ENCODE measurements at places on chromosomes 11 and 22.

DNA sequence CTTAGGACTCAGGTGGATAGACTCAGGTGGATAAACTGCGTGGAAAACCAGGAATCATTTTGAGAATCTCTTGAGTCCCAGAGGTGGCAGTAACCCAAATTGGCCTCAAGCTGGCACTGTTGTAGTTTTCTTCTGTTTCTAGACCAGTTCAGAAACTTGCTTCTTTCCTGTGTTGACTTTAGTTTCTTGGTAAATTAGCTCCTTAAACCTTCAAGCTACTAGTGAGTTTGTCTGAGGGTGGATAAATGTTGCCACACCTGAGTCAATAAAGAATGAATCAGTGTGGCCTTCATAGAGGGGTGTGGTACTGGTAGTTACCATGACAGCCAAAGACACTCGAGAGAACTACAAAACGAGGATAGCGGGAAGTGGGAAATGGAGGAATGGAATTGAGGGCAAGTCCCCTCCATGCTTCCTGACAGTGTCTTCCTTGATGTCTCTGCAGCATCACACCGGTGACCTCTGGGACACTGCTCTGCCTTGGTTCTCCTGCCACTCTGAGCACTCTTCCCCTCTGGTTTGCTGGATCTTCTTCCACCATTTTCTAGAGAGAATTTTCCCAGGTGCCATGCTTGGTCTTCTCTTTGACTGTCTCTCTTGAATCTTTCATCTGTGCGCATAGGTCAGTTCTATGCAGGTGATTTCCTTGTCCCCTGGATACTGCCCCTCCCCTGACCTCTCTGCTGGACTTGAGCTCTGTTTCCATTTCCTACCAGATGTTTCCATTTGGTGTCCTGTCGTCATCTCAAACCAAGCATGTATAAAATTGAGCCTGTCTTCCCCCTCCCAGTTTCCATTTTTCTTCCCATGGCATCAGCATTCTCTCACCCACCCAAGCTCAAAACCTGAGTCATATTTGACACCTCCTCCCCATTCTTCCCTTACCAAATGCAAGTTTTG, 7.2 kb downstream of the POLD4 start:
- no peak for DNase-seq

DNA sequence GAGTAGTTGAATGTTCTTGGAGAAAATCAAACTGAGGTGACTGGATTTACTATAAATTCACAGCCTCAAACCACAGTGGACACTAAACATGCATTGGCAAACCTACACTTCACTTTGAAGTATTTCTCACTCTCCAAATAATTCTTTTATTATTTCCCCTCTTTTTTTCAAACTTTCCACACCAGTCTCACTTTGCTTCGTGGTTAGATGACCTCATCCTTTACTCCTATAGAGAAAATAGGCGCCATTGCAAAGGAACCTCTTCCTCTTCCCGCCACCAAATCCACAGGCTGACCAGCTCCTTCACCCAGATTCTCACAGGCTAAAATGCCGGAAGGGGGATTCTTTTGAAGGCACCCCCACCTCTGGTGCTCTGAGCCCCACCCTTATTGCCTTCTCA, 33.4 kb downstream of the HTR3A start:
- DNase-seq = no peak

DNA sequence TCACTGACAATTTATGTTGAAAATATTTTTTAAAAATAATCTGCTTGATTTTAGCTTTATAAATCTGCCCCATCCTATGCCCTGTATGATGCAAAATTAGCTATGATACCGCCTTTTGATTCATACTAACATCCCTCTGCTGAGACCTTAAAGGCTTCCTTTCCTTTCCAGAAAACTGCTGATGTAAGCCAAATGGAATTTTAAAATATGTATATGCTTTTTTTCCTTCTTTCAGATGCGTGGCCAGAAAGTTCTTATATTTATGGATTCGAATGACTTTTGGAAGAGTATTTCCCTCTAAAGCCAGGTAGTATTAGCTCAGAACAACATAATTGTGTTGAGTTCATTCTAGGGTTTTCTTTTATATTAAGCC, 34.5 kb downstream of the SFI1 start:
- DNase-seq = no peak

DNA sequence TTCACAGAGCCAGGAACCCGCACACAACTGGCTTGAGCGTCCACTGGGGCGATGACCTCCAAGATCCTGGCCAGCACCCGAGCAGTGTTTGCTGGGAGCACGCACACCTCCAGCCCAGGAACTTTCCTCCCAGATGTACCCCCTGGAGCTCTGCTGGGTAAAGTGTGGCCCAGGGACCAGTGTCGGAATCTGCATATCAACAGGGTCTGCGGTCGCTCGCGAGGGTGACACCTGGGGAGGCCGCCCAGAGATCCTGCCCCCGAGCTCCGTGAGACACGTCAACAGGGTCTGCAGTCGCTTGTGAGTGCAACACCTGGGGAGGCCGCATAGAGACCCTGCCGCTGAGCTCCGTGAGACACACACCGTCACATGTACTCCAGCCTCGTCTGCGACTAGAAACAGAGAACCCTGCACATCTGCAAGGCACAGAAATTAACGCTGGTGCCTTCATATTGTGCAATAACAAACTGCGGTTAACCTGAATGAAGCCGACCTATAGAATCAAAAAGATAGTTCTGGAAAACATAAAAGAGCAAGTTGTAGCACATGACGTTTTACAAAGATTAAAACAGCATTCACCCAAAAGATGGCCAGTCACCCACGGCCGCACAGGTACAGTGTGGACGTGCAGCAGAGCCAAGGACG, 172.4 kb downstream of the BRD1 start:
- no peak for DNase-seq

- no peak for DNase-seq
Observed at GRCh38 chr11:34495724-34496377, 17.7 kb downstream of the ELF5 start.

GRCh38 chr11:36400766-36401455, 104.8 kb downstream of the PRR5L start:
- DNase-seq = no peak

- DNase-seq = peak; percentile 95
Observed at GRCh38 chr11:65833297-65834030, at the start of gene SNX32. SNX32 (plus strand) TSS chr11:65833963; CDS start chr11:65834066, 103 bp downstream.

DNA sequence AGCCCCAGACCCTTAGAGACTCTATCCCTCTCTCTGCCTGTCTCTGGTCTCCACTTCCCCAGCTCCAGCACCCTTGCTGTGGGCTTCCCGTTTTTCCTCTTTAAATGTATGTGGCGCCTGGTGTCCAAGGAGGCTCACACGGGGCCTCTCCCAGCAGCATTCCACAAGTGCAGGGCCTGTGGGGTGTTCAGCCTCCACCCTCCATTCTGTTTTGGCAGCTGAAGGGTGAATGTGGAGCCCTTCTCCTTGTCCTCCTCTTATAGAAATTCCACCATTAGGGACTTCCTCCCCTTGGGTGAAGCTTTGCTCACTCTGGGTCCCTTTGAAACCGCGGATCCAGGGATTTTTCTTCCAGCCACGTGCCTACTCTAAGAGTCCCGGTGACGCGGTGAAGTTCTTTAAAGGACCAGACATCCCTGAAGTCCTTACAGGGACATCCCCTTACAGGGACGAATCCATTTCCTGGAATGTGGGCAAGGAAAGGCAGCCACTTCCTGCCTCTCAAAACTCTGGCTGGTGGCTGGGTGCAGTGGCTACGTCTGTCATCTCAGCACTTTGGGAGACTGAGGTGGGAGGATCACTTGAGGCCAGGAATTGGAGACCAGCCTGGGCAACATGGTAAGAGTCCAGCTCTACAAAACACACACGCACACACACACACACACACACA, 1.6 kb upstream of the TSPAN18 start:
- DNase-seq = no peak

- no peak for DNase-seq
Observed at GRCh38 chr11:134807997-134808396, 396.0 kb upstream of the B3GAT1 start.

DNA sequence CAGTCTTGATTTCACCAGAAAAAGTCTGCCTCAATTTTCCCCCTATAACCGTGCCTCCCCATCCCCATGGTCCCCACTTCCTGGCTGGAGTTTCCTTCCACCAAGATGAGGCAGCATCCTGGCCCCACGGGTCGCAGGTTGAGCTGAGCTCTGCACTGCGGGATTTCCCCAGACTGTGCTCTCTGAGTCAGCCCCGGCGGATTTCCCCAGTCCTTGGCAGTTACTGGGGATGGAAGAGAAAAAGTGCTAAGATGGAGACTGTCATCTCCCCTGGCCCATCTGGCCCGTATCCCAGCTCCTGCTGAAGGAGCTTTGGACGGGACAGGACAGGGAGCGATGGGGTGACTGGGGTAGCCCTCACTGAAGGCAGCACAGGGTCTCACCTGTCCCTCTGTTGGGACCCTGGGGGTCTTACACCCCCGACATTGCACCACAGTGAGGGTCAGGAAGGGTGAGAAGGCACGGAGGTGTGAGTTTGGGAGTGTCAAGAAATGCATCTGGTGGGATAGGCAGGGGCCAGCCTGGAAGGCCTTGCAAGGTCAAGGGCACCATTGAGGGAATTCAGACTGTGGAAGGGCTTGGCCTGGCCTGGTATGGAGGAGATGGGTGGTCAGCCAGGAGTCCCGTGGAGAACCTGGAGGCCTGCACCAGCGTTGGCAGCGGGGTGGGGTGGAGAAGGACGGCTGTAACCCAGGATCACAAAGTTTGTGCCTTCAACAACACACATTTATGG, 36.5 kb downstream of the NADSYN1 start:
- peak; percentile 11 for DNase-seq

DNA sequence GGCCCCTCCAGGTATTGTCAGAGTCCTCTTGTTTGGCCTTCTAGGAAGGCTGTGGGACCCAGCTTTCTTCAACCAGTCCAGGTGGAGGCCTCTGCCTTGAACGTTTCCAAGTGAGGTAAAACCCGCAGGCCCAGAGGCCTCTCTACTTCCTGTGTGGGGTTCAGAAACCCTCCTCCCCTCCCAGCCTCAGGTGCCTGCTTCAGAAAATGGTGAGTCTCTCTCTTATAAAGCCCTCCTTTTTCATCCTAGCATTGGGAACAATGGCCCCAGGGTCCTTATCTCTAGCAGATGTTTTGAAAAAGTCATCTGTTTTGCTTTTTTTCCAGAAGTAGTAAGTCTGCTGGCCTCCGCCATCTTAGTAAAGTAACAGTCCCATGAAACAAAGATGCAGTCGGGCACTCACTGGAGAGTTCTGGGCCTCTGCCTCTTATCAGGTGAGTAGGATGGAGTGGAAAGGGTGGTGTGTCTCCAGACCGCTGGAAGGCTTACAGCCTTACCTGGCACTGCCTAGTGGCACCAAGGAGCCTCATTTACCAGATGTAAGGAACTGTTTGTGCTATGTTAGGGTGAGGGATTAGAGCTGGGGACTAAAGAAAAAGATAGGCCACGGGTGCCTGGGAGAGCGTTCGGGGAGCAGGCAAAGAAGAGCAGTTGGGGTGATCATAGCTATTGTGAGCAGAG, at the start of gene CD3E:
CD3E (plus strand) TSS at position 163 of the 681 bp plus-strand sequence; CDS start at position 386, 223 bp downstream.
- peak; percentile 83 for DNase-seq

DNA sequence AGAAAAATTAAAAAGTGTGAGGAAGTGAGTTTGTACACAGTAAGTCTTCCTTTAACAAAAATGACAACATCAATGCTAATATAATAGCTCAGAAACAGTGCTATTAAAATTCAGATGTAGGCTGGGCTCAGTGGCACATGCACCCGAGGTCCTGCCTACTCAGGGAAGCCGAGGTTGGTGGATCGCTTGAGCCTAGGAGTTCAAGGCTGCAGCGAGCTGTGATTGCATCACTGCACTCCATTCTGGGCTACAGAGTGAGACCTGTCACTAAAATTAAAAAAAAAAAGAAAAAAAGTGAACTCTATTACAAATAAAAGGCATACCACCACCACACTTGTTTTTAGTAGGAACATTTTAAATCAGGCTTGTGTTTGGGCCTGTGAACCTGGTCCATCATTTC, 39.2 kb upstream of the PAX6 start:
- no peak for DNase-seq

DNA sequence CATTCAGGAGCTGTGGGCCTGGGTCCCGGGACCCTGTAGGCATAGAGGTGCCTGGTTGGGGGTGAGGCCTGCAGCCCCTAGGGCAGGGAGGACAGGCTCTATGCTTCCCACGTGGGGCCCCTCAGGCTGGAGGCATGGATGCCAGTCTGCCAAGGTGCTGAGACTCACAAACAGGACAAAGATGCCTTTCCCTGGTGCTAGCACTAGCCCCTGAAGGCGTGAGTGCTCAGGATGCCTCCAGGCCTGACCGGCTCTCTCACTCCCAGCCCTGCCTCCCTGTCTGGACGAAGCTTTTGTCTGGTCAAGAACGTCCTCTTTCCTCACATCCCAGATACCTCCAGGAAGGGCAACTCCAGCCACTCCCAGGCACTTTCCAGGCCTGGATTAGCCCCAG, 2.1 kb downstream of the CDC42BPG start:
- no peak for DNase-seq

DNA sequence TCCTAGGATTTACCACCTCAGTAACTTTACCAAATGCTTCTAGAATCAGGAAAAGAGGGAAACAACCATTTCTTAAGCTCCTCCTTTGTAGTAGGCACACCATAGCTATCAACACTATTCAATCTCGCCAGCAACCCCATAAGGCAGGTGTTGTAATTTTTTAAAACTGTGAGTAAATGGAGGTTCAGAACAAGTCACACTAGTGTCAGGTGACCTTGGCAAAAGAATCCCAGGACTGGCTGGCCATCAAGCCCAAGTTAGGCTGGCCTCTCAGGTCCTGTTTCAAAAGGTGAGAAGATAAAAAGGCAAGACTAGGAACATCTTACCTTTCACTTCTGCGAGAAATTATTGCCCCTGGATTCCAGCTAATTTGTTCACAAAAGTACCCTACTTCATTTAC, 713 bp downstream of the TOP3B start:
- no peak for DNase-seq

DNA sequence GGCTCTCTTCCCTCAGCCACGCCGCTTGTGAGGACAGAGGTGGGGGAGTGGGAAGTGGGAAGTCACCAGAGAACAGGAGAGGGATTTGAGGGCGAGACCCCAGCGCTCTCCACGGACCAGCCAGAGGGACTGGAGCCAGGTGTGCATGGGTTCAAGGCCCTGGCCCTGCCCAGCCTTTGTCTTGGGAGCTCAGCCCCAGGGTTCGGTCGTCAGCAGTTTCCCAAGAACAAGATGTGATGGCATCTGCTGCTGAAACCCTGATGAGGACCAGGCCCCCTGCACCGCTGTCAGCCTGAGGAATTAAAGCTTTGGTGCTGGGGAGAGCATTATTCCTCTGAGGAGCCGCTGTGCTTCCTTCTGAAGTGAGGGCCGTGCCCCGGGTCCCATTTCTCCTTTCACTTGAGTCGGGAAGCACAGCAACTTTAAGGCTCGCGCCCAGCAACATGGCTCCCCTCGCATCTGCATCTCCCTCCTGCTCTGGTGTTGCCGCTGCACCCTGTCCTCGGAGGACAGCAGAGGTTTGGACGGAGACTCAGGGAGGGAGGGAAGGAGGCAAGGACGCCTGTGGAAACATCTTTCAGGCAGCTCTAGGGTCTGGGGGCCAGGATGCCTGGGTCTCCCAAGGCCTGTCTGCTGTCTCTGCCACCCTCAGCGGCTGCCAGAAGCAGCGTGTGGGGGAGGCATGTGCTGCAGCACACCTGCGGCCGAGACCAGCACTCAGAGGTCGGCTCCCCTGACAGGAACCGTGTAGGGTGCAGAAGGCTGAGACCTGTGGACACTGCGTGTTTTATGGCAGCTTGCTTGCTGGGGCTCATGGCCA, 3.8 kb downstream of the IFITM5 start:
- DNase-seq = peak; percentile 23
